Stimulated activated CD8-positive, alpha-beta memory T cell treated with anti-CD3 and anti-CD28 coated beads, Interleukin-7, amount 100 ng/mL, for 4 hours (primary cell): ENCODE measurements at places on chromosomes 7 and 10.

GRCh38 chr10:78706726-78707540 lies 361.8 kb upstream of the ZMIZ1 start:
- DNase-seq, result no peak

- DNase-seq, result no peak
Measured at GRCh38 chr10:117720931-117721835, 178.6 kb downstream of the EMX2 start.

GRCh38 chr10:132715776-132716680 lies 69.9 kb downstream of the NKX6-2 start:
- no peak for DNase-seq

DNA sequence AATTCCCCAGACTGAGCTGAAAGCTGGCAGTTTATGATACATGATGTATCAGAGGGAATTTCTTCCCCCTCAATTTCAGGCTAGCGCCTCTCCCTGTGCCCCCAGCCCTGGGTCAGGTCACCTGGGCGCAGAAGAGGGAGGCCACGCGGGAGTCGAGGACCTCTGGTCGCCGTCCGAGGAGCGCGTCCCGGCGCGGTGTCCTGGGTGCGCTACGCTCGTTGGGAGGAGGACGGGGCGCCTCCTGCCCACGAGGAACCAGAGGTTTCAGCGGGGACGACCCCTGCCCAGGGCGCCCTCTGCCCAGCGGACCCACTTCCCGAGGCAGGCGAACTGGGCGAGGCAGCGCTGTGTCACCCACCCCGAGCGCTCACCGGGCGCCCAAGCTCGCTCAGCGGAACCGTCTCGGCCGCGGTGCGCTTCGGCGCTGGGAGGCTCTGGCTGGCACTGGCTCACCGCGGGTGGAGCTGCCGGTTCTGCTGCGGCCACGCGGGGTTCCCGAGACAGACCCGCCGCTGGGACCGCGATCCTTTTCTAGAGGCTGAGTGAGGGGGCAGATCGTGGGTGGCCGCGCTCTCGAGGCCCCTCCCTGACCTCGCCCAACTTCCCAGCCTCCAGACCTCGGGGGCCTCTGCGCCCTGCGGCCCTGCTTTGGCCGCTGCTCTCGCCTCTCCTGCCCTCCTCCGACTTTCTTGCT lies at the start of gene FAM237B:
Gene FAM237B, minus strand, starts transcription at position 504 of the 694 bp plus-strand sequence. CDS start 1,556 bp downstream, outside the sequence.
- DNase-seq, result no peak

GRCh38 chr7:51314726-51315125 lies 1.9 kb downstream of the COBL start:
- no peak for DNase-seq

GRCh38 chr10:70578371-70578947 lies 24.1 kb downstream of the PRF1 start:
- DNase-seq, result peak; percentile 57

DNA sequence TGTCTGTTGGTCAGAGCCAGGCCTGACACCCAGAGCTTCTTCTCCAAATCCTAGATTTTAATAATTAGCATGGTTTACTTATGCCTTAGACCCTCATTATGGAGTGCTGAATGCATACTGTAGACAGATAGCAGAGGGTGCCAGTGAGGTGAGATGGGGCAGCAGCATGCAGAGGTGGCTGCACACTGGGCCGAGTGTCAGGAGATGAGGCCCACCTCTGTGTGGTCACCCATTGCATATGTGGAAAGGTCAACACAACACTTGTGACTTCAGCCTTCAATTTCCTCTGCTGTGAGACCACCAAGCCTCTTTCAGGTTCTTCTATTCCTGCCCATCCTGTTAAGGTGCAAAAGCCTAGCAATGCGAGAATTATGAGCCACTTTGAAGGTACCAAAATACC lies 39.7 kb upstream of the NMT2 start:
- DNase-seq, result no peak

- DNase-seq, result no peak
Measured at GRCh38 chr10:104676874-104677273, 35.8 kb downstream of the SORCS3 start.

DNA sequence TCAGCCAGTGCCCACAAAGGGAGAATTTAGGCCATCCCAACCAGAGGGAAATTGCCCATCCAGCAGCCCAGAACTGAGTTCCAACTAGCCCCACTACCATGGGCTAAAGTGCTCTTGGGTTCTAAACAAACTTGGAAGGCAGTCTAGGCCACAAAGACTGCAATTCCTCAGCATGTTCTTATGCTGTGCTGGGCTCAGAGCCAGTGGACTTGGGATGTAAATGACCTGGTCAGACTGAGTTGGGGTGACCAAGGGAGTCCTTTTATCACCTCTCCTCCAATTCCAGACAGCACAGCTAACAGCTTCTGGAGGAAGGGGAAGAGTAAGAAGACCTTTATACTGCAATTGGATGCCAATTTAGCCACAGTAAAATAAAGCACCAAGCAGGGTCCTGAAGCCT lies 607.2 kb upstream of the KCND2 start:
- DNase-seq, result no peak

GRCh38 chr10:116747325-116747724 lies 5.0 kb upstream of the HSPA12A start:
- no peak for DNase-seq

DNA sequence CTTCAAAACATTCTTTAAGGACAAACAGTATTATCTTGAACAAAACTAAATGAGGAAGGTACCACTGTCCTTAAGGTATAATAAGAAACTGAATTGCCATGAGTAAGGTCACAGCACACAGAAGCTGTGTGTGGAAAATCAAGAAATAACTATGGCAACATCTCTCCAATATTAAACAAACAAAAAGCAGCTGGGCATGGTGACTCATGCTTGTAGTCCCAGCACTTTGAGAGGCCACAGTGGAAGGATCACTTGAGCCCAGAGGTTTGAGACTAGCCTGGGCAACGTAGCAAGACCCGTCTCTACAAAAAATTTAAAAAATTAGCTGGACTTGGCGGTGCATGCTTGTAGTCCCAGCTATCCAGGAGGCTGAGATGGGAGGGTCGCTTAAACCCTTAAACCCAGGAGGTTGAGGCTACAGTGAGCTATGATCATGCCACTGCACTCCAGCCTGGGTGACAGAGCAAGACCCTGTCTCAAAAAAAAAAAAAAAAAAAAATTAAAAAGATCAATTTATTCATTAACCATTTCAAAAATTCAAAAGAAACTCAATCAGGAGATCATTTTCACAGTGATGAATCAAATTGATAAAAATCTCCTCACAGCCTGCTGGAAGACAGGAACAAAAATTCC lies 195.4 kb downstream of the SKIDA1 start:
- DNase-seq, result no peak

DNA sequence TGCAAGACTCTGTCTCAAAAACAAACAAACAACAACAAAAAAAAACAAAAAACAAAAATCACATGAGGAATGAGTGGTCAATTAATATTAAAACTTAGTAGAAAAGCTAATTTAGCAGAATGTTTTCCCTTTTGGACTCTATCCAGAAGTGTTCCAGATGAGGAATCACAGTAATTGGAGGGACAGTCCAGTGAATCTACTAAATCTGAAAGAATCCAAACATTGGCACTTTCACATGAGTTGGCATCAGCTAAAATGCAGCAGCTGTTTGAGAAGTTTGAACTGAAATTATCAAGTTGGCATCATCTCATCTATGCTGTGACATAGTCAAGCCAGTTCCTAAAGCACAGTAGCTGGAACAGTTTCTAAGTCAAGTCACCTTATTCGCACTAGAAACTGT lies 367.8 kb downstream of the PPP1R3A start:
- no peak for DNase-seq

DNA sequence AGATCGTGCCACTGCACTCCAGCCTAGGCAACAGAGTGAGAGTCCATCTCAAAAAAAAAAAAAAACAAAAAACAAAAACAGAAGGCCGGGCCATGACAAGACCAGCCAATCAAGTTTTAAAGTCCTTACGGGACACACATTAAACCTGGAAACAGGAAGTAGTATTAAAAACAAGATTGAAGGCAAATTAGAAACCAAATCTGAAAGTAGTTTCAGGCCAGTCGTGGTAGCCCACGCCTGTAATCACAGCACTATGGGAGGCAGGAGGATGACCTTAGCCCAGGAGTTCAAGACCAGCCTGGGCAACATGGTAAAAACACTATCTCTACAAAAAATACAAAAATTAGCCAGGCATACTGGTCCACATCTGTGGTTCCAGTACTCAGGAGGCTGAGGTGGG lies 18.1 kb downstream of the PSAP start:
- no peak for DNase-seq

DNA sequence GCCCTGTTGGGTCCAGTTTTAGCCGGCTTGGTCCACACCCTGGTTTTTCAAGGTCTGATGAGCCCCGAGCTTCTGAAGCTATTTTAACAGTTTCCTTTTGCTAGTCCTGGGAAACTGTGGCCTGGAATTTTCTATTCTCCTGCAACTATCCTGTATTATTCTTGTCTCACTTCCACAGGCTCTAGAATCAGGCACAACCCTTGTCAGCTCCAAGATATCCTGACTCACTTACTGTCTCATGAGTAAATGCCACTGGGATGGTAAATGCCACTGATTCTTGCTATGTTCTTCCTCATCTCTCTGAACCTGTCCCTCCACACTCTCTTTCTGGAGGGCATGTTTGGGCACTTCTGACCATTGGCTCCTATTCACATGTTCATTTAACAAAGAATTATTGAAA lies 611.5 kb upstream of the IGFBP3 start:
- DNase-seq, result no peak

GRCh38 chr10:75977139-75977538 lies 545.7 kb downstream of the LRMDA start:
- DNase-seq, result no peak

GRCh38 chr7:30871655-30872054 lies 40.0 kb upstream of the AQP1 start:
- no peak for DNase-seq

- DNase-seq, result no peak
Measured at GRCh38 chr10:29512425-29512974, 122.3 kb downstream of the SVIL start.

- no peak for DNase-seq
Measured at GRCh38 chr7:36787933-36788378, 63.7 kb upstream of the AOAH start.

GRCh38 chr7:36285276-36285675 lies 104.4 kb upstream of the ANLN start:
- no peak for DNase-seq

- no peak for DNase-seq
Measured at GRCh38 chr7:93697901-93698300, 123.4 kb upstream of the CALCR start.

GRCh38 chr10:27643301-27643700 lies 102.3 kb downstream of the MKX start:
- DNase-seq, result no peak
